ENCODE measurements at places on chromosomes 12 and 14. TPM values are rescaled to one million over a fixed set of nuclear protein-coding genes. Genes with fewer than 3 reads are reported as not detected.

The SERPINA10 gene
- not detected for total RNA-seq

The JPH4 gene
- not detected for total RNA-seq

The PTHLH gene
- 0.97 TPM for total RNA-seq

The P2RX2 gene
- not detected for total RNA-seq

The IQSEC3 gene
- total RNA-seq = under 0.01 TPM
